ENCODE measurements at places on chromosomes 5 and 9.

DNA sequence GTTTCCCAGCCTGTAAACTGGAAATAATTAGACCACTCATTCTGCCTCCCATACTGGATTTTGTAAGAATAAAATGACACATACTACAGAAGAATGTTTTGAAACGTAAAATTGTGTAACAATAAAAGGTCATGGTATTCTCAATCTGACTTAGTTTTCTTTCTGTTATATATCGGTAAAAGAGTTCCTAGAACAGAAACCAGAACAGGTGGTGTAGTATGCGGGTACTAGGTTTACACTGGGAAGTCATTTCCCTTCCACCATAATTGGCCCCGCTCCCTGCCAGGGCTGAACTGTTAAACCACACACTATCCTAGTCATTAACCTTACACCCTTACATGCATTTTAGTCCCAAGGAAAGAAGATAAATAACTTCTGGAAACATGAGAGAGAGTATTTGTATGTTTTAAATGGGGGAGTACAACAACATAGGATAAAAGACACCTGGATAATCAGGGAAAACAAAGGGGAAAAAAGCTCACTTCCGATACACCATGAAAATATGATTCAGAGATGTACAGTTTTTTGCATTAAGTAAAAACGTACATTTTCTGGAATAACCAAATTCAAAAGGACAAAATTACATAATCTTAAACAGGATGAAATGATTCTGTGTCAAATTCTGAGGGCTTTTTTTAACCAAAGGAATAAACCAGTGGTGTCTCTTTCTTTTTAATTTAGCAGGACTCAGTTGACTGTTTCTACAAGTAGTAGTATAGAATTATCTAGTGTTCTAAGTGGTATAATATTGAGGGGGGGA is 199.7 kb downstream of the GLIS3 start:
- DNase-seq, result no peak

GRCh38 chr5:135437422-135437795 is 9.7 kb downstream of the DCANP1 start:
- DNase-seq, result no peak

DNA sequence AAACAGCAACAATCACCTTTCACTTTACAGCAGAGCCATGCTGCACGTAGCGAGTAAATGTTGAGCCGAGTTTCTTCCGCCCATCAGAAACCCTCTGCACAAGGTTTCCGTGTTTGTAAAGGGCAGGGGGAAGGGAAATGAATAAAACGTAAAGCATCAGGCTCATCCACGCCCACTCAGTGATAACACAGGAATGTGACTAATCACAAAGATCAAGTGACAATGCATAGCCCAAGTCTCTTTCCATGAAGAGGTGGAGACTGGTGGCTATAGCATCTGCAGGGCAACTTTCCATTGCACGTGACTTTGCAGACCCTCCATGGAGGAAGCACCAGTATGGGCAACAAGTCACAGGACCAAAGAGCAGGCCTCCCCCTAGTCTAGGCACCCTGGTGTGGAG is 56.6 kb downstream of the CAMSAP1 start:
- DNase-seq, result no peak

DNA sequence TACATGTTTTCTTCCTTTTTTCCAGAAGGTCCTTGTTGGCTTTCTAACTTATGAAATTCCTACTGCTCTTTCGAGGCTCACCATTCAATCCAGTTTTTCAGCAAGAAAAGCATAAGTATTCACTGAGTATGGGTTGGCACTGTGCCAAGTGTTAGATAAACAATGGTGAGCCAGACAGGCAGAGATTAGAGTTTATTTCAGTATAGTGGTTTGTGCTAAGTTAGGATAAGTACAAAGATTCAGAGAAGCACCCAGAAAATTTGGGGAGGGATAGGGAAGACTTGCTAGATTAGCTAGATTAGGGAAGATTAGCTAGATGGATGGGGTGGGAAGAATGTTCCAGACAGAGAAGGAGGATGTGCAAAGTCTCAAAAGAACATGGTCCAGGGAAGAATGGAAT is 122.9 kb downstream of the OXCT1 start:
- DNase-seq, result no peak

GRCh38 chr9:91884696-91885687 is 65.0 kb downstream of the ROR2 start:
- DNase-seq, result no peak

- DNase-seq, result no peak
Measured at GRCh38 chr5:133933169-133933509, 35.3 kb downstream of the C5orf15 start.

- peak; percentile 17 for DNase-seq
Measured at GRCh38 chr9:73023025-73023541, 70.2 kb upstream of the ALDH1A1 start.

DNA sequence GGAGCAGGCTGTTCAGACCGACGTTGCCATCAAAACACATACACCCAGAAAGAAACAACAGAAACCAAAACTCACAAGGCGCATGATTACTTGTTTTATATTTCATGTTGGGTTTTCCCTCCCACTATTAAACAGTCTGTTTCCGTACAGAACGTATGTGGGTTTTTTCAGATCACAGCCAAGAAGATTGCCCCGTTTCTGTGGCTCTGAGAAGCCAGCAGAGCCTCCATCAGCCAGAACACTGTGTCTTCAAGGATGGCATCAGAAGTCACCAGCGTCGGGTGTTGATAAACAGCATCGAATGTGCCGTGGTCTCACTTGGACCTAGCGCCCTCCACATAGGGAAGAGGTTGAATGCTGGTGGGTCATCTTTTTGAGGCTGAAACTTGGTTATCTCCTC is 42.8 kb downstream of the FAM78A start:
- no peak for DNase-seq

DNA sequence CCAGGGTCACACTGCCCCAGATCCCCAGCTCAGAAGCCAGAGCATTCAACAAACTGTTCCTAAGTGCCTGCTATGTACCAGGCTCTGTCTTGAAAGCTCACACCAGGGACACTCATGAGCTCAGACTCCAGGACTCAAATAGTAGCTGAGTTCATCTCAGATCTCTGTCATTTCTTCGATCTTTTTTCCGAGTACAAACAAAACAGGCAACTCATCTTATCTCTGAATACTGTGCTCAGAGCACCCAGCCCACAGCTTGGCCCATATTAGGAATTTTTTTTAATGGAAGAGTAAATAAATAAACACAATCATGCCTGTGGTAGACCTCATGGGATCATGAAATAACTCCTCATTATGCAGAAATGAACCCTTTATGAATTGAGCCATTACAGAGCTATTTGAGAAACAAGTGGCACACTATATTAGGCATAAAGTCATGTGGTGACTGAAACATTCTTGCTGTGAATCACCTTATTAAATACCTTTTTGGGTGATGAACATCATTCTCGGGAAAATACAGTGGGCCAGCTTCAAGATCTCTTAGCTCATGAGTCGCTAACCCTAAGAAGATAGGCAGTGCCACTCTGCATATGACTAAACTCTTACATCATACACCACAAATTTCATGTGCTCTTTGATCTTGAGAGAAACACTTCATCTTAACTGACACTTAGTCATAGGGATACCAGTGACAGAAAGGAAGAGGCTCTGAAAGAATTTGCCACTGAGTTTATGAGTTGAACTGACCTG is 9.9 kb downstream of the SH3RF2 start:
- no peak for DNase-seq

DNA sequence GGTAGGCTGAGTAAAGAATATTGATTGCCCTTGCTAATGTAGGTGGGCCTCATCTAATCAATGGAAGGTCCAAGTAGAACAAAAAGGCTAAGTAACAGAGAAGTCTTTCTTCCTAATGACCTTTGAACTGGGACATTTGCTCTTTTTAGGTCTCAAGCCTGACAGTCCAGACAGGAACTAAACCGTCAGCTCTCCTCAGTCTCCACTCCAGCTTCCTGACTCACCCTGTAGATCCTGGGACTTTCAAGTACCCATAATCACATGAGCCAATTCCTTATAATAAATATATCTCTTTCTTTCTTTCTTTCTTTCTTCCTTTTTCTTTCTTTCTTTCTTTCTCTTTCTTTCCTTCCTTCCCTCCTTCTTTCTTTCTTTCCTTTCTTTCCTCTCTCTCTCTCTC is 479.5 kb upstream of the PAPPA start:
- no peak for DNase-seq

- no peak for DNase-seq
Measured at GRCh38 chr5:103354446-103354845, 95.9 kb downstream of the MACIR start.

DNA sequence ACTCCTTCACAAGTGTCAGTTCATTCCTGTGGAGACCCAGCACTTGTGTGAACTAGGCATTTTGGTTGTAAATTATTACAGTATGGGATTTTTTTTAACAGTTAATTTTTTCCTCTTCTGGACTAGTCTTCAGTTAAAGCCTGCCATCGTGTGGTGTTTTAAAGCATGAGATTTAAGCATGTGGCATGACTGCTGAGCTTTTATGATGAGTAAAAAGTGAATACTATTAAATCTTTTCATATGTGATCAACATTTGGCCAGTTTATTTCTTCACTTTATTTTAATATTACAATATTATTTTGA is 25.0 kb downstream of the LMNB1 start:
- DNase-seq, result no peak

GRCh38 chr9:110465190-110465589 is 114.4 kb downstream of the SVEP1 start:
- DNase-seq, result no peak

DNA sequence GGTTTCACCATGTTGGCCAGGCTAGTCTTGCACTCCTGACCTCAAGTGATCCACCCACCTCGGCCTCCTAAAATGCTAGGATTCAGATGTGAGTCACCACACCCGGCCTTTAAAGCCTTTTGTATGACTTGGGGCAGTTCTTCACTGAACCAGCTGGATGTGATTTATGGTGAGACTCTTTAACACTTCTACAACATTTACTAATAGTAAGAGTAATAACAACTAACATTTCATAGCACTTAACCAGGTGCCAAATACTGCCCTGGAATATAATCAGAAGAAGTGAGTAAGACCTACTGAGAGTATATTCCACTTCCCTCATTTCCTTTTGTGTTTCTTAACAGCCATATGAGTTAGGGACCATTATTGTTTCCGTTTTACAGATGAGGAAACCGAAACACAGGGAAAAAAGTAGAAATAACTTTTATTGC is 10.0 kb downstream of the ZSWIM6 start:
- DNase-seq, result no peak

GRCh38 chr5:175867587-175868347 is 3.6 kb upstream of the CPLX2 start:
- DNase-seq, result no peak

Data from stimulated activated CD4-positive, alpha-beta T cell treated with anti-CD3 and anti-CD28 coated beads, Interleukin-15, amount 100 ng/mL, for 48 hours (primary cell).